Left colon (tissue), 2 donors: ENCODE measurements at places on chromosomes 7 and 10. TPM values are rescaled to one million over a fixed set of nuclear protein-coding genes. Genes with fewer than 3 reads are reported as not detected.
A peak's percentile ranks its signal among the peaks of the same experiment; 100 is the strongest.

DNA sequence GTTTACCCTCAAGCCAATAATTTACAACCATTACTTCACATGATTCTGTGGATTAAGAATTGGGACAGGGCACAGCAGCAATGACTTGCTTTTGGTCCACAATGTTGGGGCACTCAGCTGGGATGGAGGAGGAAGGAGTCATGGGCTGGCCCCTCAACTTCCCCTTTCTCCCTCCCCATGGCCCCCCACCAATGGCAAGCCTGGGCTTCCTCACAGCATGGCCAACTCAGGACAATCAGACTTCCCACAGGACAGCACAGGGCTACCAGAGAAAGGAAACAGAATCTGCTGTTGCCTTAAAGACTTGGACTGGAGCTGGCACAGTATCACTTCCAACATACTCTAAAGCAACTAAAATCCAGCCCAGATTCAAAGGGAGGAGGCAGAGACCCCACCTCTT, 160.7 kb downstream of the PTPN20 start:
- no peak for DNase-seq

DNA sequence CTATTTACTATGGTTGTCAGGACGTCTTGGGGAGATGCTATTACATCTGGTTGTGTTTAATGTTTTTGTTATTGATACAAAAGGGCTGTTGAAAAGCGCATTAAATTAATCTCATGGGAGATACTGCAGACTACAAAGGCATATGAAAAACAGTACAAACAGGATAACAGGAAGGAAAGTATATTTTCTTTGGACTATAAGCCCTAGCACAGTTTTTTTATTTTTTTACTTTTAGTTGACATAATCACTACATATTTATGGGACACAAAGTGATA, 341.3 kb downstream of the ARL4A start:
- DNase-seq, result no peak

- no peak for DNase-seq
Observed at GRCh38 chr10:86443069-86443468, 76.5 kb upstream of the GRID1 start.

GRCh38 chr7:121531175-121532070, 135.3 kb upstream of the FAM3C start:
- DNase-seq, result no peak

- no peak for DNase-seq
Observed at GRCh38 chr10:60508831-60509230, 119.2 kb upstream of the ANK3 start.

The TMEM130 gene
- 0.24 TPM for total RNA-seq

DNA sequence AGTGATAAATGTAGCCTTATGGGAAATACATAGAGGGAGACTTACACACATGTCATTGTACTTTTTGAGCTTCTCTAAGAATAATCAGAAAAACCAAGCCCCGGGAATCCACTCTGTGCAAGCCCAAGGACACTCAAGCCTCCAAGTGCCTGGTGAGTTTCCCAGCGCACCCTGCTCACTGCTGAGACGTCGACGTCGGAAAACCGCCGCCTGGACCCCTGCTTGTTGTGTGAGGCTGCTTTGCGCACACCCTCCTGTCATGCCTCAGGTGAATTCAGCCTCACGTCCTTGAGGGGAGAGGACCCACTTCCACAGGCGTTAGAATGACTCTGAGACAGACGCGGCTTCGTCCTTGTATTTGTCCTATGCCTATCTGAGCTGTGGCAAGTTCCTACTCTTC, 368.4 kb upstream of the AKR1E2 start:
- no peak for DNase-seq

- DNase-seq, result no peak
Observed at GRCh38 chr7:32051128-32051527, 19.1 kb downstream of the PDE1C start.

DNA sequence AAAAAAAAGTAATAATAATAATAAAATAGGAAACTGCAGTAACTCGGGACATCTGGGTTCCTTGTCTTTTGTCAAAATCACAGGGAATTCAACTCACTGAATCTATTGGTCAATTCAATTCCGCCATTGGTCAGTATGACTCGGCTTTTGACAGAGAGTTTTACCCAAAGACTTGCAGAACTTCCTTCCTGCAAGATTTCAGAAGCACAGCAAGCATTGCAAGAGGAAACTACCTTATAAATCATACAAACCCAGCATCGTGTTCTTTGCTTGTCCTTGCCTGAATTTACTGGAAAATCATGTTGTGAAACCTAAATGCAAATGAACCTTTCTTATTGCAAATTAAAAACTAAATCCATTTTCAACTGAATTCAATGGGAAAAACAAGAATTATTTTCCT, 15.5 kb downstream of the KLF6 start:
- no peak for DNase-seq

The SFRP5 gene
- total RNA-seq, result 0.82 TPM

- DNase-seq, result no peak
Observed at GRCh38 chr10:71338728-71339495, 19.9 kb downstream of the SLC29A3 start.

DNA sequence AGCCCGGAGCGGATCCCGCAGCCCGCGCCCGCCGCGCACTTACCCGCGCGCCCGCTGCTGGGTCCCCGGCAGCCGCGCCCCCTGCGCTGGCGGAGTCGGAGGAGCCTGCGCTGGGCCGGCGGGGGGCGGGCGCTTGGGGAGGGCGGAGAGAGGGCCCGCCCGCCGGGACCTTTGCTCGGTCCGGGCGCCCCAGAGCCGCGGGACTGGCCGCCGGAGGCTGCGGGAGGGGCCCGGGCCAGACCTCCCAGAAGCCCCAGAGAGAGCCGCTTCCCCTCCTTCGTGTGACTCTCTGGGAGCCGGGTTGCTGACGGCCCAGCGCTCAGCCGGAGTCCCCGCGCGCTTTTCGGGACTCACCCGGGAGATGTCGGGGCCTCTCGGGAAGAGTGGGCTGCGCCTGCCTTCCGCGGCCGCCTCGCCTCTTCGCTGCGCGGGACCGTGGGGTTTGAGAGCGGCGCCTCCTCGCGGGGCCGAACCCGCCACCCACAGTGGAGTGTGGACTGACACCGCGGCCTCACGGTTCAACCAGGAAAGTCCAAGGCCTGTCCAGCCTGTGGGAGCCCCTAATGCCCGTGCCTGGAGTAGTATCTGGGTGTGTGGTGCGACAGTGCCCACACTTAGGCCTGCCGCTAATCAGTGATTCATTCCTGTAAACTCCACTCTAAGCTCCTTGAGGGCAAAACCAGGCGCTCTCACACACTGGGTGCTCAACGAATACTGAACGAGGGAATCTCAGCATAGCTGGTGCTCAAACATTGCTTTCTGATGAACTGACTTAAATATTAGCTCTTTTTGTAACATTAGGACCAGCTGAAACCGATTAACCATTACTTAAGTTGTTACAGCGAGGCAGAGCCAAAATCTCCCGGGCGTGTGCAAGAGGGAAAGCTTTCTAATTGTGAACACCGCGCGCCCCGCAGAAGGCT, at the start of gene GSDME:
GSDME (minus strand) TSS at position 112 of the 923 bp plus-strand sequence. CDS start 7,690 bp downstream, outside the sequence.
- peak; percentile 48 for DNase-seq

The TSC22D4 gene
- total RNA-seq, result 45.9 TPM

GRCh38 chr7:25726781-25727311, 425.2 kb upstream of the NFE2L3 start:
- DNase-seq, result no peak

- DNase-seq, result no peak
Observed at GRCh38 chr7:131021460-131021859, 287.5 kb upstream of the KLF14 start.

The CUEDC2 gene
- 25.4 TPM for total RNA-seq

The GTF2I gene
- 129 TPM for total RNA-seq

The LRRD1 gene
- 0.18 TPM for total RNA-seq

The CPEB3 gene
- total RNA-seq, result 9.9 TPM

DNA sequence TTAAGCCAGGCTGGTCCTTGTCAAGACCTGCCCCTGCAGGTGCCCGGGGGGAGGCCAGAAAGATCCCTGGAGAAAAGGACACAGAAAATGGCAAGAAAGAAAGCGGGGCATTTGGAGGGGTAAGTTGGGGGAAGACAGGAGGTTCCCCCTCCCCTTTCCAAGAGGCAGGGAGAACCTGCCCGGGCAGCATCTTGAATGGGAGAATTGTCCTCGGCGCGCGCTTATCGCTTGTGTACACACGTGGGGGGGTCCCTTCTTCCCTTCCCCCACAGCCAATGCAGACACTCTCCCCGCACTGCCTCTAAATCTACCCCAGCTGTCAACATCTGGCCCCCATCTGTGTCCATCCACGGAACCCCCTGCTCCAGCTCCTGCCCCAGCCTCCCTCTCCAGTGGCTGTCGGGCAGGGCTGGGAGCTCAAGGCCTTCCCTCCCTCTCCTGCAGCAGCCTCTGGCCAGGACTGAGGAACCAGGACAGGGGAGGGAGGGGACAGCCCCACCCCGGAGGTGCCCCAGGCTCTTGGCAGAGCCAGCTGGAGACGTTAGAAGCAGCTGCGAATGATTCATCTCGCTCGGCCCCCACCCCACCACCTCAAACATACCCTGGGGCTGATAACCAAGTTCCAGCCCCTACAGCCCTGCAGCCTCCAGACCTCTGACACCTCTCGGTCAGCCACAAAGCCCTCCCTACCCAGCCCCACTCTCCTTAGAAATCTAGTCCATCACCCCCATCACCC, 25.3 kb downstream of the EPHB4 start:
- peak; percentile 89 for DNase-seq

- peak; percentile 66 for DNase-seq
Observed at GRCh38 chr10:22606164-22606614, 108.2 kb downstream of the PIP4K2A start.

The ARHGAP22 gene
- 2.9 TPM for total RNA-seq

- no peak for DNase-seq
Observed at GRCh38 chr7:65279795-65280194, 93.9 kb upstream of the ZNF92 start.

GRCh38 chr10:77501152-77501845, 136.3 kb downstream of the KCNMA1 start:
- DNase-seq, result no peak

- no peak for DNase-seq
Observed at GRCh38 chr10:86305521-86305920, 61.1 kb downstream of the GRID1 start.

DNA sequence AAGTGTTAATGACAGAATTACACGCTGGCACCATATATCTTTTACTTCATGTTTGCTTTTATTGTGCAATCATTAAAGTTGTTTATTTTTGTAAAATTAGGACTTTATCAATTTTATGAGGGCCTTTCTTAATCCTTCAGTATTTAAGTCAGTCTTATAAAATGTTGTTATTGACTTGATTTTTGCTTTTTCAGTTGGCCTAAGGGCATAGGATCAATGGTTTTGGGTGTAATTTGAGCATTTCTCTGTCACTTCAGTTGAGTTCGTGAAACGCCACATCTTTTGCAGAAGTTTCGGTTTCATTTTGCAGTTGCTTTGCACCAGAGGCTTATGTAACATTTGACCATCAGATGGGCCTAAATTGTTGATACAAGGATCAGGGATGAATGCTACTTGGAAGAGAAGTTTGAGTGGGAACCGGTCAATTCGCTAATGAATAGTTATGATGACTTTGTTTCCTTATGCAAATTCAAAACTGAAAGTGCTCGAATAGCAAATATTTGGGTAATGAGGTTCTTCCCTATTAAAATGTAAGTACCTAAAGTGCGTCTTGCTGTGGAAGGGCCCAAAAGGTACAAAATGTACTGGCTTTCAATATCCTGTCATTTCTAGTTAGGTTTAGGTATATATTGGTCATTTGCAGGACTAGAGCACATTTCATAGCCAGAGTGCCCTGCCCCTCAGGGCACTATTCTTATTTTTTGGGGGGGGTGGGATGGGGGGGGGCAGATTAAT, 340.9 kb downstream of the LRMDA start:
- no peak for DNase-seq

DNA sequence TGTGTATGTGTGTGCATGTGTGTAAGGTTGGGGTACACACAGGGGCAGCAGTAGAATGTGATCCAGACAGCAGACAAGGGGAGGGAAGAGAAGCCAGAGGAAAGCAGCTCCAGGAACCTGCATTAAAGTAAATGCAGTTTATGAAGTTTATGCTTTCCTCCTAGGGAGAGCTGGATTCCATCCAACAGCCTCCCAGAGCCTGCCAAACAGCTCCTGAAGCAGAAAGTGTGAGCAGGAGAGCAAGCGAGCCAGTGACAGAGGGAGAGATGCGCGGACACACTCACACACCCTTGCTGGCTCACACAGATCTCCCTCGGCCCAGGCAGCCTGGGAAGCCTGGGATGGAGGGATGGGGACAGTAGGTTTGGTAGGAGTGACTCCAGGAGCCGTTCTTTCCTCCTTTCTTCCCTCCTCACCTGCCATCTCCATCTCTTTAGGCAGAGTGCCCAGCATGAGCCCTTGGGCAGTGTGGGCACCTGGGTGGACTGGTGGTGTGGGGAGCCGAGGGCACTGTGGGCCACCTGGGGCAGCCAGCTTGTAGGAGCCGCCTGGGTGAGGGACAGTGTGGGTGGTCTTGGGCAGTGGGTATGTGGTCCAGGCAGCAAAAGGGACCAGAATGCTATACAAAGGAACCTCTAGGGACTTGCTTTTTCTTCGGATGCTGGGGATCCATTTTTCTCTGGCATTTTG, 46.1 kb downstream of the PAX2 start:
- no peak for DNase-seq

DNA sequence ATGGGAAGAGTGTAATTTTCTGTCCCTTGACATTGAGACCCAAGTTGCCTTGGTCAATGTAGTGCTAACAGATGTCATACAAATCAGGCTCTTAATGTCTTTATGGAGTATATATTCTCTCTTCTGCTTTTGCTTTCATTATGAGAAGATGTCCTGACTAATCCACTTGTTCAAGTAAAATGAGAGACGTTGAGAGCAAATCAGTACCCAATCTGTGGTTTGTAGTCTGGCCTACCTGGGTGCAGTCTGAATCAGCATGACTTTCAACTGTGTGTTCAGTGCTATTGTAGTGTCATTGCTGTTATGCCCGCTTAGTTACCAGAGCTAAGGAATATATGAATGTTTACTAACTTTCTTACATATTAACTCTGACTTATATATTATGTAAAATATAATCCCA, 612.4 kb downstream of the ANKRD7 start:
- no peak for DNase-seq

DNA sequence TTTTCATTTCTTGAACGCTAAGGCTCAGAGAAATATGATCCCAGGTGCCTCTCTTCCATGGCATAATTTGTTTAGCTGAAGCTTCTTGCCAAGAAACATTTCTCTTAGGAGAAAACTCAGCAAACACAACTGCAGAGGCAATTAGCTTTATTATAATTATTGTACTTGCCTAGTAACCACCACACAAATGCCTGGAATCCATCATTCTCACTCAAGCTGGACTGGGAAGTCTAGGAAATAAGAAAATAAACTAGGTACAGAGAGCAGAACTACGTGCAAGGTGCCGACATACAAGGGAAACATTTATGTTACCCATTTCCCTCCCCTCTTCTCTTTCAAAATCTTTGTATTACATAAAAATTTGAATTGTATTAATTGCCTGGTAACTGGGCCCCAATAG, 15.1 kb downstream of the SLC35B4 start:
- no peak for DNase-seq

DNA sequence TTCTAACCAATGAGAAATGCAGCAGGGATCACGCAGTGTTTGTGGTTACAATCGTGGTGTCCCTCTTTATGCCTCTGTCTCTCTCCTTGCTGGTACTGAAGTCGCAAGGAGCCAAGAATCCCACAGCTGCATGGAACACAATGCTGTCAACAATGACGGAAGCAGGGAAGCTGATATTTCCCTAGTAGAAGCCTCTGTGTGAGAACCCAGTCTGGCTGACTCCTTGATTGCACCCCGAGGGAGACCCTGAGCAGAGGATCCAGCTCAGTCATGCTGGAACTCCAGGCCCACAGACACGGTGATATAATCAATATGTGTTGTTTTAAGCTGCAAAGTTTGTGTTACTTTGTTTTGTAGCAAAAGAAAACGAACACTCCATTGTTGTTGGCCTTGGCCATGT, 677.9 kb downstream of the PARD3 start:
- DNase-seq, result no peak
